Aorta (tissue), 5 donors: ENCODE measurements at places on chromosomes 2 and 18. TPM values are rescaled to one million over a fixed set of nuclear protein-coding genes. Genes with fewer than 3 reads are reported as not detected.

The SCN2A gene
- total RNA-seq: 0.81 TPM

- H3K27ac ChIP-seq: no peak overlapping the region
- no peaks in the 10 kb centered on the region for H3K36me3 ChIP-seq
These were observed 81.6 kb downstream of the AOX1 start for GRCh38 chr2:200667413-200667812.

GRCh38 chr2:75998451-75998850 is 287.7 kb upstream of the GCFC2 start:
- no peak overlapping the region for H3K27ac ChIP-seq
- no peak for DNase-seq
- no peaks in the 10 kb centered on the region for H3K36me3 ChIP-seq
- H3K27me3 ChIP-seq: no peaks in the 10 kb centered on the region
- no peak overlapping the region for H3K4me3 ChIP-seq

DNA sequence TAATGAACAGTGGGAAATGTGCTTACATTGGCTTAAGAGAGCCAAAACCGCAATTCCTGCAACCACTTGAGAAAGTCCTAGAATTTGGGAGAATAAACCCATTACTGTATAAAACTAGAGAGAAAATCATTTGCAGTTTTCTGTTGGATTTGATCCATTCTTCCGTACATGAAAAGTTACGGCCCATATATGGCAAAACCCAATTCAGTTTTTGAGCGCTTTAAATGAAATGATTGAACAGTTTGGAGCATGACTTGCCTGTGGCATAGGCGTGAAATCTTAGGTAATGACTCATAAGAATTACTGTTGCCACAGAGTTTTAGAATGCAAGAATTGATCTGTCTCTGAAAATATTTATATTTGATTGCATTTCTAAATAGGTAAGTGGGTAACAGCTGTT is 52.0 kb downstream of the PHLPP1 start:
- H3K27ac ChIP-seq: no peak overlapping the region
- DNase-seq: no peak
- no peak overlapping the region for H3K4me3 ChIP-seq

DNA sequence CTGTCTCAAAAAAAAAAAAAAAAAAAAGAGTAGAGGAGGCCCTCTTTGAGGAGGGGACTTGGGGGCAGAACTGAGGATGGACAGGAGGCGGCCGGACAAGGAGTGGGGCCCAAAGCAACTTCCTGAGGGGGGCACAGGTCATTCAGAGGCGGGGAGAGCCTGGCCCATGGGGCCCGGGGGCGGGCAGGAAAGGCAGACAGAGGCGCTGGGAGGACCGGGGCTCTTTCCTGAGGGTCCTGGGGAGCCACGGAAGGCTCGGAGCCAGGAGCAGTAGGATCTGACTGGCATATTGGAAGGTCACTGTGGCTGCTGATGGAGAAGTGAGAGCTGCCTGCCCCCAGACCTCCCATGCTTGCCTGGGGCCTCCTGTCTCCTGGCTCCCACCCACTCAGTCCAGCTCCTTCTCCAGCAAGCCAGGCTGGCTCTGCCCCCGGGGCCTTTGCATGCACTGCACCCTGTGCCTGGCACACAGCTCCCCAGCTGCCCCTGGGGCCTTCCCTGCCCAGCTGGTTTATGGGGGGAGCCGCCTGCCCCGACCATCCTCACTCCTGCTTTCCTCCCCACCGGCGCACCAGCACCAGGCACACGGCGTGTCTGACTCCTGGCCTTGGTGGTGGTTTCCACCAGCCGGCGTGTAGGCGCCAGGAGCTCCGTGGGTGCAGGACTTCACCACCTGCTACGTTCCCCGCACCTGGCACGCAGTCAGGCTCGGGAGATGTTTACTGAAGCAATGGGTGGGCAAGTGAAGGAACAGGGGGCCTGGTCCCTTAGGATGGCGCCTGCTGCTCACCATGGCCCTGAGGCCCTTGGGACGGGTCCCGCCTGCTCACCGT is 5.6 kb downstream of the ESPNL start:
- H3K27ac ChIP-seq: no peak overlapping the region
- peak; percentile 66 for DNase-seq
